Fibroblast of lung (primary cell): ENCODE measurements at places on chromosomes 7 and 10. TPM values are rescaled to one million over a fixed set of nuclear protein-coding genes. Genes with fewer than 3 reads are reported as not detected.
A peak's percentile ranks its signal among the peaks of the same experiment; 100 is the strongest.

DNA sequence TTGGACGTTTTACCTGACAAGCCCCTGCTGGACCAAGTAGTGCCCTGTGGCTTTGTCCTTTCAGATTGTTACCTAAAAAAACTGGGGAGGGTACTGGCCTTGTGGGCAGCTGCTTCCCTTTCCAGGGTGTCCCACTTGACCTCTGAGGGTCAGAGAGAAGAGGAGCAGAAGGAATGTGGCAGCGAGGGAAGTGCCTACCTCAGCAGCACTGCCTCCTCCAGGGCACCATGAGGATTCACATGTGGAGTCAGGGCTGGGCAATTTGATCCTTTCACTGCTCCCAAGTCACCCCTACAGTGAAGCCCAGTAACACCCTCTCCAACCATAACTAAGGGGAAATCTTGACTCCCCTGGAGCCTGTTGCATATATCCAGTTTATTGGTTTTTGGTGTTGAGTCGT, 64.6 kb downstream of the ITGB1 start:
- DNase-seq, result no peak

DNA sequence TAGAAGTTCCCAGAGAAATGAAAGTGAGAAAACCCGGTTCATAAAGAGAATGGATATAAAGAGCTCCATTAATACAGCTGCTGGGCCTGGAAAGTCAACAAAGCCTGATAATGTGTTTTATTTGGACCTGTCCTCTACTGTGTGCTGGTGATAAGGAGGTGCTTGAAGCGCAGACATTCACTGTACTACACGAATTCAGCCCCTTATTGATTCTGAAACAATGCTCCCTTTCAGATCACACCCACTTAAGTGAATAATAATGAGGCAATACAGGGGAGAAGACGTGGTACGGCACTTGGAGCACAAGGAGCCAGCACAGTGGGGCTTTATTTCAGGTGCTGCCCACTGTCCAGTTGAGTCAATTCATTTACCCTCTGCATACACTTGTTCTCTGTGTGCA, 260.8 kb downstream of the FGFR2 start:
- DNase-seq, result no peak

GRCh38 chr7:127766831-127767459, 115.0 kb downstream of the SND1 start:
- no peak for DNase-seq

GRCh38 chr7:151051108-151051507, 2.8 kb downstream of the ASIC3 start:
- peak; percentile 74 for DNase-seq

- no peak for DNase-seq
These were observed 6.7 kb upstream of the SPAM1 start for GRCh38 chr7:123918309-123918708.

Gene CRHR2
- total RNA-seq, result not detected in 2 replicates

GRCh38 chr7:141864765-141865447, 23.6 kb upstream of the PRSS37 start:
- no peak for DNase-seq

DNA sequence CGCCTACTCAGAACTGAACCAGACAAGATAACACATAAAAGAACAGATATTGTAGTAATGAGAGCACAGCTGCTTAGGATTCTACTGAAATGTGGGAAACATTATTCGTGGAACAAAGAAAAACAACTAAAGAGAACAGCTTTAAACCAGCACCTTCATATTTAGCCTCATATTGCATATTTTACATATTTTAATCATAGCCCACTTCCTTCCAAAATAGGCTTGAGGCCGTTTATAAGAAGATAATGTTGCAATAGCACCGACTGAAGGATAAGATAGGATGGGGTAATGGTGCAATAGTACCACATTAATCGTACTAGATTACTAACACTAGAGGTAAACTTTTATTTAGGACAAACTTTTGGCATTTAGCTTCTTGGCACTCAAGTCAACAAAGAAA, 71.3 kb downstream of the KCND2 start:
- DNase-seq, result no peak

- peak; percentile 95 for DNase-seq
These were observed 2.2 kb downstream of the MAFK start for GRCh38 chr7:1532456-1533254.

DNA sequence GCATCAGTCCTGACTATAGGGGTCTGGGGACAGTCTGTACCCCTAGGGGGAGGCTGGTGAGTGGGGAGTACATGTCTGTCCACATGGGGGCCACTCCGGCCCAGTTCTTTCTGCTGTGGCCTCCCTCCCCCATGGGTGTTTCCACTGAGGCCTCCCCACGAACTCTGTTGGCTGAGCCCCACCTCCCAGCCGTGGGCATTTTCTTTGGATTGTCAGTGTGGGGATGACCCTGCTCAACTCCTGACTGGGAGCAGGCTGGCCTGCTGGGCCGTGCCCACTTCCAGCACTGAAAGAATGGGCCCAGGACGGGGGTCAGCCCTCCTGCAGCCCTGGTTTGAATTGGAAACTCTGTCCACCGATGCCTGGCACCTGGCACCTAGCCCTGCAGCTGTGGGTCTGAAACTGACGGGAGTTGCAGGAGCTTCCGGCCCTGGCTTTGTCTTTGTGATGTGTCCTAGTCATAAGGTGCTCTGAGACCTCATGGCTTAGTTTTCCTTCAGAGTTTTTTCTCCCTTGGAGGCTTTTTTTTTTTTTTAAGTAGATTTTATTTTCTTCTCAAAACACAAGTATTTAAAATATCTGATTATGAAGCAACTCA, 46.5 kb downstream of the LHPP start:
- no peak for DNase-seq

GRCh38 chr7:123492485-123492884, 41.9 kb downstream of the IQUB start:
- DNase-seq, result no peak

Gene LIPN
- not detected in 2 replicates for total RNA-seq

- no peak for DNase-seq
These were observed 221.5 kb upstream of the GHITM start for GRCh38 chr10:83917537-83918506.

- peak; percentile 57 for DNase-seq
These were observed 498.1 kb downstream of the PLXNA4 start for GRCh38 chr7:132077971-132078685.

GRCh38 chr10:112706577-112706976, 243.5 kb upstream of the TCF7L2 start:
- no peak for DNase-seq

- DNase-seq, result peak; percentile 71
These were observed 3.2 kb downstream of the SFMBT2 start for GRCh38 chr10:7407368-7408290.

GRCh38 chr10:44035474-44036197, 349.3 kb downstream of the CXCL12 start:
- DNase-seq, result no peak

Gene VSTM4
- 4.4 and 8.1 TPM in 2 replicates for total RNA-seq

- DNase-seq, result no peak
These were observed 212.7 kb upstream of the PHYHIPL start for GRCh38 chr10:58963723-58964124.

Gene LBX1
- total RNA-seq, result under 0.01 TPM in 2 replicates

GRCh38 chr7:93551063-93551895, 23.2 kb downstream of the CALCR start:
- peak; percentile 70 for DNase-seq

DNA sequence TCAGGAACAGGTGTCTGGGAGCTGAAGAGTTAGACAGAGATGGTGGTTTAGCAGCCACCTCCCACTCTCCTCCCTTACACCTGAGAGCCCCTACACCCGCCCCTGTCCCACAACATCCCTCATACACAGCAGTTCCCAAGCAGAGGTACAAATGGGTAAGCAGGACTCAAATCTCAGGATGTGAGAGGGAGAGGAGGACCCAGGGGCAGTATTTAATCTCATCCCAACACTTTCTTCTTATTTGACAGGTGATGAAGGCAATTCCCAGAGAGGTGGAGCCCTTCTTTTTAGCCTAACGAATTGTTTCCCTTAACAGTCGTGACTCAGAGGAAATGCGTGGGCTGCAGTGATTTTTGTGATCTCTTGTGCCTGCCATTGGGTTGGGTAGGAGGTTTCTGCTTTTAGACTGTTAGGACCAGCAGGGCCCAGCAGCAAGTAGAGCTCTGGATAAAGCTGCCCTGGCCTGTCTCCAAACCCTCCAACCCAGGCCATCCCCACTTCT, 191.3 kb downstream of the HECW1 start:
- no peak for DNase-seq

- peak; percentile 58 for DNase-seq
These were observed 354.7 kb downstream of the HGF start for GRCh38 chr7:81415181-81415580.
